ENCODE measurements at places on chromosomes 2 and 18.

DNA sequence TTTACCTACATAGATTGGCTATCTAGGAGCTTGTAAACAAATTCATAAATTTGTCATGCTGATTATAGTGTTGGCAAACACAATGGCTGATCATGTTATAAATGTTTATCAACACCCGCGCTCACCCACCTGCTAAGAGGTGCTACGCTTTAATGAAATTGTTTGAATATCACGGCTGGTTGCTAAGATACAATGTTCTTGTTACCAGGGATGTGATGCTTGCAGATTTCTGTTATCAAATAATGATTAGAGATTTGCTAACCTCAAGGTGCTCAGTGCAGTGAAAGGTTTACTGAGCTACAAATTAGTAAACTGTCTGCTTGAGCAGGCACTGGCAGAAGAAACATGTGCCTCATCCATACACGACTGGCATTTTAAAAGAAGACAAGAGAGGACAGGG lies 160.0 kb upstream of the ZEB2 start:
- DNase-seq: no peak

- no peak for DNase-seq
These were observed 72.7 kb upstream of the LCLAT1 start for GRCh38 chr2:30374380-30374779.

DNA sequence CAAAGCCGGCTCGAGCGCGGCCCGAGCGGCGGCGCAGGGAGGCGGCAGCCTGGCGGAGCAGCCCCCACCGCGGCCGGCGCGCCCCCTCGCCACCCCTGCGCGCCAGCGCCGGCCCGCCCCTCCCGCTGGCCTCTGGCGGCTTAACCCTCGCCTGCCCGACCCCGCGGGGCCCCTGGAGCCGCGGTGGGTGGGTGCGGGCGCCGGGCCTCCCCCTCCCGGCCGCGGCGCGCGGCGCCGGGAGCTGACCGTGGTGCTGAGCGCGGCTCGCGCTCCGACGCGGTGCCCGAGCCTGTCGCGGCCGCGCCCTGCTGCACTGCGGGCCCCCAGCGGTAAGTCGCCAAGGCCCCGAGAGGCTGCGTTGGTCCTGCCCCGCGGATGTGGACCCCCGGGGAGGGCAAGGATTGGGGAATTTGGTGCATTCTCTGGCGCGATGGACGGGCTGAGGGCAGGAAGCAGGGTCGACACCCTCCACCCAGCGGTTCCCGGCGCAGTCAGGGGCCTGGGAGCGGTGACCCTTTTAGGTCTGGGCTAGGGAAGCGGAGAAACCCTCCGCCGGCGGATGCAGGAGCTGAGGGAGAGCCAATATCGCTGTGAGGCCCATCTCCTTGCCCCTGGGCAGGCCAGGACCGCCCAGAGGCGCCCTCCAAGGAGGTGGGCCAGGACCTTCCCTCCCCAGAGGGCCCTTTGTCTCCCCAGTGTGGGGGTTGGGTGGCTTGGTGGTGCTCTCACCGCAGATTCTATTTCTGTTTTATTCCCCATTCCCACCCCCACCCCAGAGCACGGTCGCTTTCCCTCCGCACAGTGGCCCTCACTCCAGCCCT lies 923 bp downstream of the AMER3 start:
- DNase-seq: no peak

DNA sequence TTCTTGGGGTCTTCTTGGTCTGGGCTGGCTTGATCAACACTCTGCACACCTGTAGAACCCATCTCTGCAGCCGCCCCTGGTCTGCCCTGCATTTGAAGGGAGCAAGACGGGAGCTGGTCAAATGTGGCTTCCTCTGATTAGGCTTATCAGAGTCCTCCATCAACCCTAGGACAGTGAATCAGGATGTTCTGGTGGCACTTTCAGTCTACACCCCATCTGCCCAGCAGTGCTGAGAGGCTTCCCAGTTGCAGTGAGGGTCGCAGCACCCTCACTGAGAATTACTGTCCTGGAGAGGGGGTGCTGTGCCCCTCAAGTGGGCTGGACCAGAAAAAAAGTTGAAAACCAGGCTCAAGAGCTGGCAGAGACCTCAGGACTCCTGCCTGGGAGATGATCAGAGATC lies 152.9 kb downstream of the DYSF start:
- no peak for DNase-seq
